ENCODE measurements at places on chromosomes 5 and 9.

DNA sequence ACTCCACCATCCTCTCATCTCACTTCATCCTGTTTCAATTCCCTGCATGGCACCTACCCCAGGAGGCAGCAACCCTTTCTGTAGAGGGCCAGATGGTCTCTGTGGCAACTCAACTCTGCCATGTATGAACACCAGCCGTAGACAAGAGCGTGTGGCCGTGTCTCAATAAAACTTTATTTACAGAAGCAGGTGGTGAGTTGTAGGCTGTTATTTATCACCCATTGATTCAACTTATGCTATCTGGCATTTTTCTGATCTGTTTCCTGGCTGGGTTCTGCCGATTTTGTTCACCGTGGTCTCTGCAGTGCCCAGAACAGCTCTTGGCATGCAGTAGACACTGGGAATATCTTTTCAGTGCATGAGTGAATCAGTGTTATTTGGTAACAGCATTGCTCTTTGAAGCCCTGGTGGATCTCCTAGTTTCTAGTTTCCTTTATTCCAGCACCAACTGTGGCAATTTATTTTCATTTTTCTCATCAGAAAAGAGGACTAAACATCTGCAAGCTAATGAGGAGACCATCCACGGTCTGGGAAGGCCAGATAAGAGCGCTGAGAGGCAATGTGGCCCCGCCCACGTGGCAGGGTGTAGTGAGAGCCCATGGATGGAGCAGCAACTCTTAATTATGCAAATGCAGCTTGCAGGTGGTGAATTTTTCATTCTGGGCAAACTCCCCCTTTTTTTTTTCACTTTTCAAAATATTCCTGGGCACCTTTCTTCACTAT, 77.9 kb downstream of the CTSL start:
- DNase-seq, result no peak

GRCh38 chr9:14432666-14433350, 118.9 kb upstream of the NFIB start:
- no peak for DNase-seq

GRCh38 chr9:137070906-137071275, 534 bp upstream of the SAPCD2 start:
- DNase-seq, result no peak

GRCh38 chr9:101566904-101567724, 27.7 kb downstream of the PPP3R2 start:
- no peak for DNase-seq

GRCh38 chr5:116313366-116313765, 228.5 kb downstream of the COMMD10 start:
- no peak for DNase-seq

DNA sequence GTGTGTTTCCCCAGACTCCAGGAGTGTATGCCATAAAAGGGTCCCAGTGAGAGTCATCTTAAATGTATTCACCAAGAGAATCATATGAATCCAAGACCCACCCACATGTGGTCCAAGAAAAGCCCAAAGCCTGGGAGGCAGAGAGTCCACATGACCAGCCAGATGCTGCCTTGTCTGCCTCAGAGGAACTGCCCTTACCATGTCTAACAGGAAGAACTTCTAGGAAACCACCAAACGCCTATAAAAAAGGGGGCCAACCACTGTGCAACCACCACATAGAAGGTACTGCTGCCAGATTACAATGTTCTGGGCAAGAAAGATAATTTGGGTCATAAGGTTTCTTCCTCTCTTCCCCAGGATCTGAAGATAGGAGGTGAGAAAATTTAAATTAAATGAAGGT, 129.8 kb upstream of the SLC24A2 start:
- DNase-seq, result no peak

- no peak for DNase-seq
Observed at GRCh38 chr5:122107016-122107415, 22.3 kb upstream of the ZNF474 start.

- DNase-seq, result no peak
Observed at GRCh38 chr5:93359296-93359959, 221.6 kb downstream of the NR2F1-AS1 start.

DNA sequence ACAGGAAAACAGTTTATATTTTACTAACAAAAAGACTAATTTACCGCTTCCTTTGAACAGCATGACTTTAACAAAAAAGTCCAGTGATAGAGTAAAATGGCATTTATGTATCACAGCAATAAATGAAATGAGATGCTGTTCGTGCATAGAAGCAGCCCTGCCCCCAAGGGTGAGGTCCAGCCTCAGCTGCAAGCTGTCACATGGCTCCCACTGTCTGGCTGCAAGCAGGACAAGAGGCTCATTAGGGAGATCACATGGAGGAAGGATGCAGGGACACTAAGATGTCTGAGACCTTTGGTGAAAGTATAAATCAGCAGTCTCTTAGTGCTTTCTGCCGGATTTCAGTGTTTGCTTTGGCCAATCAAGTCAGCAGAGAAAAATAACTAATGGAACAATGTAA, 23.0 kb downstream of the GDNF start:
- no peak for DNase-seq

- peak; percentile 44 for DNase-seq
Observed at GRCh38 chr5:5572010-5572865, 149.8 kb downstream of the ICE1 start.

DNA sequence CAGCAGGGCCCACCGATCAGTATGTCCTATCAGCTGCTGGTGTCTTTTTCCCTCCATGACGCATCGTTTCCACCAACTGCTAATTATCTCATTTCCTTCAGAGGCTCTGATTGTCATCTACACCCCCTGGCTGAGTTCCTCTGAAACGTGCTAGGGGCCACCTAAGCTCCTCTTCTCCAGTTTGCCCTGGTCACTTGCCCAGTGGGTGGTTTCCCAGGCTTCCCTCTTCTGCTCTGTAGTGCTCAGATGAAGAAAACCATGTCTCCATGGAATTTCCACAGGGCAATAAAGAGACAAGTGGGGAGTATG, 65.3 kb downstream of the TSTD2 start:
- DNase-seq, result no peak

GRCh38 chr5:132378580-132378979, 9.1 kb downstream of the SLC22A5 start:
- DNase-seq, result no peak

GRCh38 chr9:2872250-2872930, 28.5 kb upstream of the PUM3 start:
- no peak for DNase-seq

Measured in ovary (tissue), 10 donors.